ENCODE measurements at places on chromosomes 4 and X.

DNA sequence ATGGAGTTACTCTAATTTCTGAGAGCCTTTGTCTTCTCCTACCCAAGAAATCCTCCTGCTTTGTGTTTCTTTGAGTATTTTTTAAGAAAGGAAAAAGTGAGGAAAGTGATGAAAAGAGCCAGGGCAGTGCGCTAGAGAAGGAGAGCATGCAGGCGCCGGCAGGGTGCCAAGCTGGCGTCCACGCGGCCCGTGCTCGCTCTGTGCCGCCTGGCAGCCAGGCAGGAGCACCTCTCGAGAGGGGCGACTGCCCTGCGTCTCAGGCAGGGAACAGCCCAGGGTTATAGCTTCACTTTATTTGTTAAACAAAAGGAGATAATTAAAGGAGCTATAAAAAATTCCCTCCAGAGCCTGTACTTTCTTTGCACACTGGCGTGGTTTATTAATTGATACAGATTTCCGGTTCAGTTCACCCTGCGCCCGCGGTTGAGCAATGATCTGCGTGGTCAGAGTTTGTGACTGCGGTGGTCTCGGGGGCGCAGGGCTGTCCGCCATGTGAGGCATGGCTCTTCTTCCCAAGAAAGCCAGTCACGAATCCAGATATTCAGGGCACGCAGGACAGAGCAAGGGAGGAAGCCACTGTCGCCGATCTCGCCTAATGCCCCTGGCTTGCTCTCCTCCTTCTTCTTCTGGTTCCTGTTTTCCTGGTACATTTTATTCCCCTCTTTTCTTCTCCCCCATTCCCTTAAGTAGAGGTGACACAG is 110.8 kb upstream of the PAQR3 start:
- no peak for DNase-seq

DNA sequence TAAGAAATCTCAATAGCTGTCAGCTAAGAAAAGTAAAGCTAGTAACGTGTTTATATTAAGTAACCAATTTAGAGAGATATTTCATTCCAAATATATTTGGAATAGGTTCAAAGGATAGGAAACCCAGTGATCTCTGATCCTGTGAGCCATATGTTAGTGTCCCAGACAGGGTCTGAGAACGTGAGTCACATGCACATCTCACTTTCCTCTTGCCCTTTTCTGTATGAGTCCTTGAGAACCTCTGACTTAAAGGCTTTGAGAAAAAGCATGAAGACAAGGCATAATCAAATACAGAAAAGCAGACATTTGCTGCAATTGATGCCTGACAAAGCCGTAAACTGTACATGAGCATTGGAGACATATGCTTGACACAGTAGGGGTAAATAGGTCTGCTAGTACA is 655.1 kb upstream of the ADGRL3 start:
- no peak for DNase-seq

GRCh38 chrX:1261285-1261684 is 7.3 kb upstream of the CSF2RA start:
- DNase-seq, result no peak

DNA sequence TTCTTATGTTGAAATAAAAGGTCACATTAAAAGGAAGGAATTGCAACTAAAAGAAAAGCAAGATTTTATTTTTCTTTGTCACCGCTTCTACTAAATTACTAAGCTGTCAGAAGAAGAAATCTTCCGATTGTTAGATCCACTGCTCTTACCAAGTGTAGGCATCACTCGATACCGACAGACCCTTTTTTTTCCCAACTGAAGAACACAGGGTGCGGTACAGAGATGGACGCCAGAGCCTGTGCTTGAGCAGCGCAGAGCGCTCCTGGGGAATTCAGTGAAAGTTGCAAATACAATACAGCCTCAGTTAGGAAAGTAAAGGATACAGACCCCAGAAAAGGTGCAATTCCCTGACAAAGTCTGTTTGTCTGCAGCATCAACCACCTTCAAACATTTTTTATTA is 94.9 kb upstream of the WDR17 start:
- no peak for DNase-seq

- no peak for DNase-seq
These were observed 9.8 kb upstream of the HERC3 start for GRCh38 chr4:88582493-88582892.

GRCh38 chrX:112738347-112739033 is 58.8 kb upstream of the LHFPL1 start:
- DNase-seq, result no peak

DNA sequence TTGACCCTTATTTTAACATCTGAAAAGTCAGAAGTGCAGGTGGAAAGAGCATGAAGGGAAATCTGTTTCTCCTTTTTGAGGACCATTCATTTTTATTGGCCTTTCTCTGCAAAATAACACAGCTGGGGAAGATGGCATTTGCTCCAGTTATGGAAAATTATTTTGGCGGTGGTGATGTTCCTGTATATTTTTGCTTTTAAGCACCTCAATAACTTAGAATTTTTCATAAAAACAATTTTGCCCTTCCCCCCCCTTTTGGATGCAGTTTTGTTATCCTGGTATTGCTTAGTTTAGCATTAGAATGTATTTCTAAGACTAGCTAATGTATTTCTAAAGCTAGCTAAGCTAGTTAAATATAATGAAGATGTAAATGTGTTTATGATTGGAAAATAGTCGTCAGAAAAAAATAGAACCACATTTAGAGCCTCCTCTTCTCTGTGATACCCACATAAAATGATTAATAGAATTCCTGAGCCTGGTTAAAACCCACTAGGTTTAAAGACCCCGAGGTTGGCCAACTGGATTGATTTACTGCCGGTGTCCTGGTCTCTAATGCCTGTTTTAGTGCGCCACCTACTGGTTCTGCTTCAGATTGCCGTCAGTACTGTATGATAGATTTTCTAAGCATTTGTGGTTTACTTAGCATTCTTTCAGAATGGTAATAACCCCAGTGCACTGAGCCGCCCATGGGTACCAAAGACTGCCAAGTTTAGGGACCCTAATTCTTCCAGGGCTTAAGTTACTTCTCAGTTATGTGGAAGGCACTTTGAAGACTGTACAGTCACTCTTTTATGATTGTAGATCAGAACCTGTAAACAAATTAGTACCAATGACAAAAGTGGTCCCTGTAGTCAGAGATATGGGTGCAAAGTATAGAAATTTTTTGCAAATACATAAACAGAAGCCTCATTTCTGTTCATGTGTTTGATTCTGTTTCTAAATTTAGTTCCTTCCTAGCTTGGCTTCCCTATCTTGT is 11.4 kb downstream of the KLF3 start:
- DNase-seq, result peak; percentile 73

DNA sequence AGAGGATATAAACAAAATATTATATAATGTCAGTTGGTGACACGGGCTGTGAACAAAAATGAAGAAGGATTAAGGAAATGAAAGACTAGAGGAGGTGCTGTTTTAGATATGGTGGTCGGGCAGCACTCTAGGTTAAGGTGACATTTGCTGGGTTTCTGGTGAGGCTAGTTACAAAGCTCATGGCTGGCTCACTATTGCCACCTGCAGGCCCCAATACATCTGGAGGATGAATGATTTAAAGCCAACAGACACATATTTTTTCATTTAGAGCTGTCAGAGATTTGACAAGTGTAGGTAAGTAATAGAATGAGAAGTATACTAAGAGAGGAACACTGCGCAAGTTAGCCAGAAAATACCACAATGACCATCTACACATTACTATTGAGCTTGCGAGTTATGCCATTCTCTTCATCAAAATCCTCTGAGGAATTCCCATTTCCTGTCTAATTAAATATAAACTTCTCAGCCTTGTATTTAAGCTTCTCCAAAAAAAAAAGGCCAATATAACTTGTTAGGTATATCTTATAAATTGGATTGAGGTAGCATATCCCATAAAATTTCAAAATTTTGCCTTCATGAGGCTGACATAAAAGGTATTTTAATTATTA is 6.4 kb upstream of the FGG start:
- DNase-seq, result peak; percentile 5
